ENCODE measurements at places on chromosomes 7 and 10.

DNA sequence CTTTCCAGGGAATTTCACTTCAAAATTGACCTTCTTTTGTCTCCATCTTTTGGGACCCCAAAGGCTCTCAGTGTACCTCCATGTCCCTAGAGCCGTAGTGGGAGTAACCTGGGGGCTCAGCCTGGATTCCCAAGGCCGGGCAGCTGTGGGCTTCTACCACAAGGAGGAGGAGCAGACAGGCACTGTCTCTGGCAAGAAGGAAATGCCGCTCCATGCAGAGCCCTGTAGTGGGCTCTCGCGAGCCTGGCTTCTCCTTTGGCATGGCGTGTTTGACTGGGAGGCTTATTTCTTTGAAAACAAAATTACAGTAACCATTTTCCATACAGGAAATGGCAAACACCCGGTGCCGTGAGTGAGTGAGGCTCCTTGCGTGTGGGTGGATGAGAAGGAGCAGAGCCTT, 76.8 kb upstream of the FAM180A start:
- no peak for DNase-seq

- DNase-seq = no peak
These were observed 30.0 kb downstream of the PRSS2 start for GRCh38 chr7:142800699-142801260.

DNA sequence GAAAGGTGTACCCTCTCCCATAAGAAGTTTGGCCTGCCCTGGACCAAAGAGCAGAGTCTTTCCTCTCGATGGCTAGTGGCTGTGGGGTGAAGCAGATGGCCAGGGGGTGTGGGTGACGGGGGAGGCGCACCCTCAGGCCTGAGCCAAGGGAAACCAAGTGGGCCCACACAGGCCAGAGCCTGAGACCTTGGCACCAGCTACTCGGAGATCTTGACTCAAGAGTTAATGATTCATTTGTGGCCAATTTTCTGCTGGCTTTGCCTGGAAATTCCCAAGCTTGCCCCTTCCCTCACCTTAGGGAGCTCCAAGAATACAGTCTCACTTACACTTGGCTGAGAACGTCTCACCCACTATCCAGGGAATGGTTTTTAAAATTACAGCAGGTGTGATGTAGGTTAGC, 42.7 kb downstream of the ZMIZ1 start:
- DNase-seq = no peak

DNA sequence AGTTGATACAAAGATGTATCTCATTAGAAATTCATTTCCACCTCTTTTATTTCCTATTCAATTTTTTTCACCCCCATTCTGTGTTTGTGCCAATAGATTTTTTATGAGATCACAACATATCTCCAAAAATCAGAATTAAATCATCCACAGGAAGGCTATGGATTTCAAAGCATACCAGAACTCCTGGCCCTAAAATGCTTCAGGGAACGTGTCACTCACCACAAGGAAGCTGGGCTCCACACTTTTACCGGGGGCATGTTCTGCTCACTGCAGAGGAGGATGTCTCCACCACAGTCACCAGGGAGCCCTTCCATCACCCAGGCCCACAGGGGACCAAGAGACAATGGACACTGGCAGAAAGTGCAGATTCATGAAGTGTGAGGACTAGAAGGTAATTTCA, 456.8 kb downstream of the KCNMA1 start:
- DNase-seq = no peak

DNA sequence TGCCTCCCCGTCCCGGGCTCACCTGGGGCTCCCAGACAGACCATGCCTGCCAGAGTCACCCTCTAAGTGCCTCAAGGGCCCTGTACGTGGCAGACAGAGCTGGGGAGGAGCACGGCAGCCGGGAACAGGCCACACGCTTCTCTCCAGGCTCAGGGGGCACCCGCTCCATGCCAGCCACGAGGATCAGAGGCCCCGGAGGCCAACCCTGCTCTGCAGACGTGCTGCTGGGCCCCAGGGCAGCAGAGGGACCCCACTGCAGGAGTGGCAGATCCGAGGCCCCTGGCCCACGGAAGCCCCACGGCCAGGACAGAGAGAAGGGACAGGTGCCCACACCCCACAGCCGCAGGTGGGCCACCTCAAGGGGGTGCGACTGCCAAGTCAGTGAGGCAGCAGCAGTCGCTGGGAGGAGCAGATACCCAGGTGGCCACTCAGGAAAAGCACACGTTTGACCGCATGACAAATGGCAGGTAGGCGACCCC, 58.4 kb upstream of the TNRC18 start:
- no peak for DNase-seq

DNA sequence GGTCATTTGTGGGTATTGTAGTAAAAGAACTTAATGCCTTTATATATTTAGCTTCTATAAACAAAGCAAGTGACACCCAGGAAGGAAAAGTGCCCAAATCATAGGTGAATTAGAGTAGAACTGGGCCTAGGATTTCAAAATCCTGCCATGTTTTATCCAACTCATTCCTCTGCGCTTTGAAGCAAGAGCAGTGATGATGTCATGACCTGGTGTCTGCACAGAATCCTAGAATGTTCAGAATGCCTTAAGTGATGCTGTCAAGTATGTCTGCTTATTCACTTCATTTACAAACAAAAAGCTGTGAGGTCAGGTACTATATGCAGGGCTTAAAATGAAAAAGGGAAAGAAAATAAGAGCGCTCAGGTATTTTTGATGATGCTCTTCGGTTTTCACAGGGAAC, 737.2 kb upstream of the ANKRD30A start:
- no peak for DNase-seq

DNA sequence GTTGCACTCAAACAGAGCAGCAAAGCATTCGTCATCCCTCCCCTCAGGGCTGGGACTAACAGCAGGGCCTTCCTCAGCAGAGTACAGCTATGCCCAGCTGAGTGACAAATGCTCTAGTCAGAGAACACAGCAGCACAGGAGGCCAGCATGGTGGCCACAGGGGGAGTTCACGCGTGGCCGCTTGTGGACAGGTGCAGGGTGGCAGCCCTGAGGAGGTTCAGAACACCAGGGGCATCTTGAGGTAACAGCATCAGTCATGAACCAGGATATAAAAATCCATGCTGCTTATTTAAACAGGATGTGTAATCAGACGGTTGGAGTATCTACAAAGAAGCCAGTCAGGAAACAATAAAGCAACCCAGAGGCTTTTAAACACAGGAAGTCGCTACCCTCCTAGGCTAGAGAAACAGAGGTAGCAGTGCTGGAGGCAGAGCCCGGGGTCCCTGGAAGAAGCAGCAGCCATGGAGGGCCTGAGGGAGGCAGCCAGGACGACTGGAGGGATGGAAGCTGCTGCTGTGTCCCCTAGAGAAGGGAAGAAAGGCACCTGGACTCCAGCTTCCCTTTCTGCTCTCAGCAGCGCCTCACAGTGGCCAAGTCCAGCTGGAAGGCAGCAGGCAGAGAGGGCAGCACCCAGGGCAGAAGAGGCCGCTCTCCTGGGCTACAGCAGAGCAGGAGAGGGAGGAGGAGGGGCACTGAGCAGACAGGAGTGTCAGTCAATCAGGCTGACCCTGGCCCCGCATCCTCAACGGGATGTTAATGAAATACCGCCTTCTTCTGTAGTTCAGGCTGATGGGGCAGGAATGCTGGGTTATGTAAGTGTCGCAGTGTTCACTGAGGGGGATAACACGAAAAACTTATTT, 70.8 kb upstream of the UCN3 start:
- peak; percentile 8 for DNase-seq

DNA sequence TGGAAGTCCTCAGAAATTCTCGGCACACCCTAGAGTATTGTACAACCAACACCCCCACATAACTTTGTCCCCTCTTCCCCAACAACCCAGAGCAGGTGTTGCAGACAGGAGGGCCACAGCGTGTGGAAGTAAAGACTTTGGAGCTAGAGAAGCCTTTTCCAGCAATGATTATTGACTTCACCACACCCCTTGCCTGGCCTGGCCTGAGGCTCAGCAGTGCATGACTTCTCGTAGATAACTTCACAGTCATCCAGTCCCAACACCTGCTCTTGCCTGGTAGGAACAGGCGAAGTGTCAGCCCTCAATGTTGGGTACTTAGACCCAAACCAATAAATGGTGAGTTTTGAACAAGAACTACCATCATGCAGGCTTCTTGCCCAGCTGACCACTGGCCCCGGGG, 36.7 kb downstream of the GOT1 start:
- DNase-seq = peak; percentile 21

GRCh38 chr10:130801276-130801675, 510.2 kb downstream of the TCERG1L start:
- DNase-seq = no peak
